ENCODE measurements at places on chromosomes 2 and 18. TPM values are rescaled to one million over a fixed set of nuclear protein-coding genes. Genes with fewer than 3 reads are reported as not detected.

The ARHGAP15 gene
- 77.3 TPM for total RNA-seq

DNA sequence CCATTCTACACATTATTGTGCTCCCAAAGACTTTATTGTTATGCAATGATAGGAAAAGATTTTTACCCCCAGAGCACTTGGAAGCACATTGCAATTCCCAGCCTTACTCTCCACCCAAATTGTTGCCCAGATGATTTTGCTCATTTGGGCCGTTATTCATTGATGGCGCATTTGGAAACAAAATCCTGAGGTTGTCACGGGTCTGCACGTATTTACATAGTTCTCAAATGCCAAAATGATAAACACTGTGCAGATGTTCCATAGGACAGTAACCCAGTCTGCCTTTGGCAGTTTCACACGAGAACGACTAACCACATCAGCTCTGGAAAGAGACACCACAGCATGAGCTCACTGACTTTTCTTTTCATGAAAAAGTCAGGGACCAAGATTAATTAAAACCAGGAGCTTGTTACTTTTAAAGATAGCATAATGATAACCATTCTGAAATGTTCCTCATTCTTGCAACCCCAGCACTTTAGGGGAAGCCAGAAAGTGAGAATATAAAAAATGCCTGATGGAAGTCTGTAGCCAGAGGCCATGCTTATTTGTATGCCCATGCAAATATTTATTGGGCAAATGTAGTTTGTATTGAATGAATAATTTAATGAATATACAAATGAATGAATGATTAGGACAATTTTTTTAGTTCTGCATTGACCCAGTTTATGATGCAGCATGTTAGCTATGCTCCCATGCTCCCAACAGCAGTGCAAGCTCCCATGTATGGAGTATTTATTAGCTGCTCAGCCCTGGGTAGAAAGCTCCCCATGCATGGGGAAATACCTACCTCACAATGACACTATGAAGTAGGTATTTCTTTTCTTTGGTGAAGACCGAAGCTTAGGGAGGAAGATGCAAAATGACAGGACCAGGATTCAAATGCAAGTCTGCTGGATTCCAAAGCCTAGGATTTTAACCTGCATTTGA is 84.6 kb downstream of the MAIP1 start:
- DNase-seq: no peak

The COL4A3 gene
- under 0.01 TPM for total RNA-seq

DNA sequence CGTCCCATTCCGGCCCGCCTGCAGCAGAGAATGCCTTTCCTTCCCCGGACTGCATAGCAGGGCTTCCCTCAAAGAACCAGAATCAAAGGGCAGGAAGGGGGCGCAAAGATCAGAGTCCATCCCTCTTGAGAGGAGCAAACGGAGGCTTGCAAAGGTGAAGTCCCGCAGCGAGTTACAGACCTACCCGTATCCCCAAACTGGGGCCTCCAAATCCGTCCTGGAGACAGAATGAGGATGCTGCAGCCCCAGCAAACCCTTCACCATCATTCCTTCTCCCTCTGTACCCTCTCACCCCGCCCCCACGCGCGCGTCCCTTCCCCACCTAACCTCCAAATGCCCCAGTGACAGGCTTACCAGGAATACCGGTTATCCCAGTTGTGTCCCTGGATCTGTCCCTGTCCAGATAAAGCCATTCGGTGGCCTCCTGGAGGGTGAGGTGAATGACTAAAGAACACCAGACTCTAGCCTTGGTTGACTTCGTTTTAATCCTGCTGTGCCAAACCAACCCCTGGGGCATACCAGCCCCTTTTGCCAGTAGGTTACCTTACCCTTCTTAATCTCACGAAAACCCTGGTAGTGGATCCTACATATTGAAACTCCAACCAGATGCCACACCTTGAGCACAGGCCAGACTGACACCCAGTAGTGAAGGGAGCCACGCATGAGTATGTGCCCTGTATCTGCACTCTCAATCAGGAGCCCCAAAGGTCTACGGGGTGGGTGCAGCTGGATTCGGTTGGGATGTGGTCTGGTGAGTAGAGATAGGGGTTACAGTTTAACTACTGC is 961 bp upstream of the SLC40A1 start:
- DNase-seq: no peak

The OTOF gene
- 0.27 TPM for total RNA-seq

The KANSL1L gene
- 14.0 TPM for total RNA-seq

The SERPINB10 gene
- total RNA-seq: 0.27 TPM

DNA sequence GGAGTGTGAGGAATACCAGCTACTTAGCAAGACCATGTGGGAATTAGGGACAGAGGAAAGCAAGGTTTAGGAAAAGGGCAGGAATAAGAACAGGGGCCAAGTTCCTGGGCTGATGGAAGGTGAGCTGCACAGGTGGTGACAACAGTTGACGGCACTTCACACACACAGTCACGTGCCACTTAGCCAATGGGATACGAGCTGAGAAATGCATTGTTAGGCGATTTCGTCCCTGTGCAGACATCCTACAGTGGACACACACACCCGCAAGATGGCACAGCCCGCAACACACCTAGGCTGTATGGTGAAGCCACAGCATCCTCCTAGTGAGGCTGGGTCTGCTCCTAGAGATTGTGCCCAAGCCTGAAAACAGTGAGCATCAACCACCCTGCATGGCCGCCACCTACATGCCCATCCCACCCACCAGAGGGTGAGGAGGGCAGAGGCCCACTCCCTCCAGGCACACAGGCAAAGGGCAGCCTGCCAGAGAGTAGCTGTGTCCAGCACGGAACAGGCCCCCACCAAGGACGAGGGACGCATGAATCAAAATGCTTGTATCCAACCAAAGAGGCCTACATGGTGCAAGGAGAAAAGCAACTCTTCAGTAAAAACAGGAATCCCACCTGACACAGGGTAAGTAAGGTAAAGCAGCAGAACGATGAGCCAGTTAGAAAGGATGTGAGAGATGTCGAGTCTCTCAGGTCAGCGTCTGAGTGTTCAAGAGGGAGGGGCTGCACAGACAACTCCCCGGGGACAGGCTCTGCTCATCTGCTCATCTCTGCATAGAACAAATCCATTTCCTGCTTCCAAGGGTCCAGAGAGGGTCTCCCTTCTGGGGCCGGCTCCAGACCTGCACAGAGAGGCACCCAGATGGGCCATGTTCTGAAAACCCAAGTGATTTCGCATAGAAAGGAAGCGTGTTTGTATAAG is 51.3 kb downstream of the ZNF516 start:
- no peak for DNase-seq

- DNase-seq: no peak
Measured at GRCh38 chr2:128441341-128442052, 122.8 kb upstream of the HS6ST1 start.

The NAT8 gene
- 0.27 TPM for total RNA-seq

GRCh38 chr18:58532298-58532697 is 96.6 kb downstream of the ALPK2 start:
- no peak for DNase-seq

All from hematopoietic multipotent progenitor cell (in vitro differentiated cells).